ENCODE measurements at places on chromosomes 7 and 10. TPM values are rescaled to one million over a fixed set of nuclear protein-coding genes. Genes with fewer than 3 reads are reported as not detected.

SPAG6 gene
- total RNA-seq = 0.21 TPM

PHF14 gene
- 71.6 TPM for total RNA-seq

GBX1 gene
- not detected for total RNA-seq

IFIT5 gene
- 41.6 TPM for total RNA-seq

GOLGA7B gene
- 0.04 TPM for total RNA-seq

WNT8B gene
- not detected for total RNA-seq

TMEM176A gene
- not detected for total RNA-seq

IDI2 gene
- not detected for total RNA-seq

PRSS37 gene
- not detected for total RNA-seq

CNPY1 gene
- not detected for total RNA-seq

HKDC1 gene
- 0.23 TPM for total RNA-seq

CEP55 gene
- 69.9 TPM for total RNA-seq

Measured in H4 (cell line).